Stimulated activated CD4-positive, alpha-beta T cell treated with anti-CD3 and anti-CD28 coated beads, TNF-alpha, amount 100 ng/mL, for 24 hours (primary cell): ENCODE measurements at places on chromosomes 2 and 18.

GRCh38 chr2:109637749-109638570 lies 23.8 kb downstream of the SOWAHC start:
- no peak for DNase-seq

- no peak for DNase-seq
These were observed 101.2 kb upstream of the CREB1 start for GRCh38 chr2:207428573-207428972.

GRCh38 chr2:8684540-8684877 lies 2.7 kb downstream of the ID2 start:
- peak; percentile 27 for DNase-seq

- no peak for DNase-seq
These were observed 121.7 kb upstream of the TACR1 start for GRCh38 chr2:75320898-75321598.

GRCh38 chr2:68937346-68938055 lies 15.2 kb downstream of the GKN2 start:
- no peak for DNase-seq

DNA sequence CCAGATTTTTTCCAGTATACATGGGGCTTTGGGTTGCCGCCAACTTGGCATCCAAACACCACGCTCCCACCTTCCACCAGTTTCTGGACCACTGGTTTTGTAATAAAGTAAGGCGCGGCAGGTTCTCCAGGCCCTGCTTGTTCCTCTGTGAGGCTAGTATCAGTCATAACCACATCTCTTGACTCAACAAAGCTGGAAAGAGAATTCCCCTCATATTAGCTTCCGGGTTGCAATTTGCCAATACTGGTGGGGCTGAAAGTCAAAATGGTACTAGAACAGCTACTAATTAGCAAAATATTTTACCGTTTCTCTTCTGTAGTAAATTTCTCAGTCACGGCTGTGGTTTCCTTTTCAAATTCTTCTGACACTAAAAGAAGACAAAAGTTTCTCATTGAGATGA lies 25.0 kb downstream of the TTN start:
- no peak for DNase-seq

DNA sequence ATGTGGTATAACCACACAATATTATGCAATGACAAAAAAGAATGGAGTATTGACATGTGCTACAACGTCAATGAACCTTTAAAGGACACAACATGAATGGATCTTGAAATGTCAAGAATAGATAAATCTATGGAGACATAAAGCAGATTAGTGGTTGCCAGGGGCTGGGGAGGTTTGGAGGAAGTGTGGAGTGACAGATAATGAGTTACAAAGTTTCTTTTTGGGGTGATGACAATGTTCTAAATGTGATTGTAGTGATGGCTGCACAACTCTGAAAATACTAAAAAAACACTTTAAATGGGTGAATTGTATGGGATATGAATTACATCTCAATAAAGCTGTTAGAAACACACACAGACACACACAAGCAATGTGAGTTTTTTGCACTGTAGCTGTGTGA lies 37.4 kb upstream of the C1D start:
- DNase-seq: no peak

DNA sequence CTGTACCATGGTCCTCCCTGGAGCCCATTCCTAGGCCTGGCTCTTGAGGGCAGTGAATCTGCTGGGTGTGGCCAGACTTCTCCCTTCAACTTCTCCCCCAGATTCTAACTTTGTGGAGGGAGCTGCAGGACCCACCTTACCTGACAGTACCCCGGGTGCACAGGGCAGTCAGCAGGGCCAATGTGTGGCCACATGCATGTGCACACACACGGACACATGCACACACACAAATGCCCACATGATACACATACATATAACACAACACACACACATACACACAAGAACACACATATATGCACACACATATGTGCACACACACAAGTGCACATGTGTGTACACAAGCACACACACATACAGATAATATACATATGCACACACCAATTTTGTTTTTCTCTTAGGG lies 300.0 kb upstream of the HS6ST1 start:
- no peak for DNase-seq

GRCh38 chr2:150122871-150123613 lies 364.4 kb downstream of the RND3 start:
- no peak for DNase-seq

DNA sequence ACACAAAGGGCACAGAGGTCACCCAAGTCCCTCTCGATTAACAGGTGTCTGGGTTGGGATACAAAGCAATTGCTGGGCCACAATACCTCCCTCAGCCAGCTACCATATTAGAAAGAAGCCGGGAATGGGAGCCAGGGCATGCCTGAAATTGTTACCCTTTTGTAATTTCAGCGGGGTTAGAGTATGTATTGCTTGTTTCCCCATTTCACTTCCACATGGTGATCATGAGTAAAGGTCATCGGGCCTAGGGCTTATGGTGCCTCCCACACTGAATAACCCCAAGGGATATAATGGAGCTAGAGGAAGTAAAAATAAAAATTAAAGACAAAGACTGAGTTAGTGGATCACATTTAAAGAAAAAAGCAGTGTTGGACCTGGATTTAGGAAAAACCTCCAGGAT lies 437.2 kb upstream of the KLHL29 start:
- DNase-seq: no peak

DNA sequence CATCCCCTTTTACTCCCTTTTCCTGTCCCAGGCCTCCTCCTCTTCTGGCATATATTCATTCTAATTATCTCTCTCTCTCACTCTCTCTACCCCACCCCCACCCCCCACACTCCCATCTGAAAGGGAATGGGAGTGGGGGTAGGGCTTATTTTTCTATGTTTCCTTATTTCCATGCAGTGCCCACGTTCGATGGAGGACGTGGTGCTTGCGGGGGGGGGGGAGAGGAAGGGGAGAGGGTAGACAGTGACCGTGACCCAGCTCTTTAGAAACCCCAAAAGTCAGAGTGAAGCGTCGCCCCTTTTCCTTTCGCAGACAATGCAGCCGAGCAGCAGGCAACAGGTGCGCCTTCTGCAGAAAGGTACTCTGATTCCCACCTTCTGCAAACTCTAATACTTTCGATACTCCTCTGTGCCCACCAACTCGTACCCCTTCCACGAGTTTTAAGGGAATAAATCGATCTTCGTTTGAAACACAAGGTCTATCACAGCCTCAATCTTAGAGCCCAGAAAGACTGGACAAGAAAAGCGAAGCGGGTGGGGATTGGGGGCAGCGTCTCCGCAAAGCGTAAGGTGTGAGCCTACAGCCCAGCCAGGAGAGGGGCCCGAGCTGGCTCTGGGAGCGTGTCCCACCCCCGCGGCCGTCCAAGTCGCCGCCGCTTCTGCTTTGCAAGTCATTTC lies 891 bp upstream of the NR4A2 start:
- no peak for DNase-seq

GRCh38 chr18:52657043-52657805 lies 317.2 kb downstream of the DCC start:
- no peak for DNase-seq
